Left cardiac atrium (tissue), 4 donors: ENCODE measurements at places on chromosomes 1 and 21. TPM values are rescaled to one million over a fixed set of nuclear protein-coding genes. Genes with fewer than 3 reads are reported as not detected.

GNAT2 gene
- not detected for total RNA-seq

LRRC71 gene
- total RNA-seq: not detected

DNA sequence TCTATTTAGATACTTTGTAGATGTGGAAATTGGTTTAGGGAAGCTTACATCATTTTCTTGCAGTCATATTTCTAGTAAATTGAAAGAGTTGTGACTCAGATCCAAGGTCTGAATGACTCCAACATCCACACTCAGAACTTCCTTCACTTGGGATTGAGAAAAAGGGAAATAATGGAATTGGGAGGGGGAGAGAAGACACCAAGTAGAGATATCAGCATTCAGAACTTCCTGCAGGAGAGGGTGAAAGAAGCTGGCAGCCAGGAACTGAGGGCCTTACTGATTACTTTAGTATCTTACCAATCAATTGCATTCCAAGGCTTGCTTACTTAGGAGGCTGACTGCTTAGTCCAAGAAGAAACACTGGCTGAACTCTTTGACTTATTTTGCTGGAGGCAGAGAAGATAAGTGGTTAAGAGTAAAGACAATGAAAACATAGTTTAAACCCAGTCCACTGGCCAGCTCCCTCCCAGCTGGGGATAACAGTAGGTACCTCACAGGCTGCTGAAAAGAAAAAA, 21.7 kb downstream of the APP start:
- DNase-seq: no peak

- DNase-seq: no peak
Observed at GRCh38 chr1:200053646-200054045, 26.1 kb downstream of the NR5A2 start.

DNA sequence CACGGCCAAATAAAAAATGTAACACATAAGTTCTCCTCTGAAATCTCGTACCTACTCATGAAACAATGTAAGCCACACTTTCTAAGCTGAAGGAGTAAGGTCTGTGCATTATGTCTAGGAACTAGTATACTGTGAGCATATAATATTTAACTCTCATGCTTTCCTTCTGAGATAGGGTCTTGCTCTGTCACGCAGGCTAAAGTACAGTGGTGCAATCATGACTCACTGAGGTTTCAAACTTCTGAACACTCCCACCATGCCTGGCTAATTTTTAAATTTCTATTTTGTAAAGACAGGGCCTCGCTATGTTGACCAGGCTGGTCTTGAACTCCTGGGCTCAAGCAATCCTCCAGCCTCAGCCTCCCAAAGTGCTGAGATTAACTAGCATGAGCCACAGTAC, 71.3 kb downstream of the AHCTF1 start:
- no peak for DNase-seq

CASQ1 gene
- total RNA-seq: 21.8 TPM

- no peak for DNase-seq
Observed at GRCh38 chr1:94309829-94310569, 72.6 kb upstream of the ARHGAP29 start.

- DNase-seq: peak; percentile 39
Observed at GRCh38 chr1:9651565-9652378, at the start of gene PIK3CD. TSS of gene PIK3CD (plus strand) at chr1:9651731. CDS start at chr1:9710456, 58,725 bp downstream.

GRCh38 chr1:5157175-5157574, 502.8 kb downstream of the AJAP1 start:
- DNase-seq: no peak

DNA sequence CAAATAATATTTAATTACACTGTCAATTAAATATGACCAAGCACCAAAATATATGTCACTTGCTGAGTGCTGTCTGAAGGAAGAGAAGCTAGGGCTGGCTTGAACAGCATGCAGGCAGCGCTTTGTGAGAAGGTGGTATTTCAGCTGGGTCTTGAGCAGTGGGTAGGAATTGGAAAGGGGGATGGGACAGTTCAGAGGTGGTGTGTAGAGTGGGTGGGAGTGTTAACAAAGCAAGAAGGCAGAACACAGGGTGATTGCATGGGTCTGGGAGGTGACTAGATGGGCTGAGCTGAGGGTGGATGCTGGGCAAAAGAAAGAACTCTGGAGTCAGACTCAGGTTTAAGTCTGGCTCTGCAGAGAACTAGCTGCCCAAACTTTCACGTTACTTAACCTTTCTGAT, 14.3 kb upstream of the ETV3 start:
- DNase-seq: no peak

DNA sequence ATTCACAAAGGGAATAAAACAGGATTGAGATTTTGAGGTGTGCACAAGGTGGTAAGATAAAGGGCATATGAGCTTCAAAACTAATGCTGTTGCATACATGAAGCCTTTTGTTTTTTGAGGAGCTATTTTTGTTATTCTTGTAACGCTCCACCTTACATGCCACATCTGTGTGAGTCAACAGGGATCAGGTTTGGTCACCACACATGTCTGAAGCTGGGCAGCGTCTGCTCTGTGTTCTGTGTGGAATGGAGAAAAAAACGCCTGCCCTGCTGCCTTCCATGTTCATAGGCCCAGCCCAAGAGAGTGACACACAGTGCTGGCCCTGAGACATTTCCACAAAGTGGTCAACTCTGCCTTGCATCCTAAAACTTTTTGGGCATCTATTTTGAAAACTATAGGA, 67.7 kb downstream of the MPZL1 start:
- DNase-seq: no peak

GRCh38 chr21:16427587-16428087, 697.9 kb downstream of the USP25 start:
- DNase-seq: no peak

GRCh38 chr1:15245593-15246360, 1.2 kb upstream of the FHAD1 start:
- no peak for DNase-seq

ZNF644 gene
- 41.3 TPM for total RNA-seq

DNA sequence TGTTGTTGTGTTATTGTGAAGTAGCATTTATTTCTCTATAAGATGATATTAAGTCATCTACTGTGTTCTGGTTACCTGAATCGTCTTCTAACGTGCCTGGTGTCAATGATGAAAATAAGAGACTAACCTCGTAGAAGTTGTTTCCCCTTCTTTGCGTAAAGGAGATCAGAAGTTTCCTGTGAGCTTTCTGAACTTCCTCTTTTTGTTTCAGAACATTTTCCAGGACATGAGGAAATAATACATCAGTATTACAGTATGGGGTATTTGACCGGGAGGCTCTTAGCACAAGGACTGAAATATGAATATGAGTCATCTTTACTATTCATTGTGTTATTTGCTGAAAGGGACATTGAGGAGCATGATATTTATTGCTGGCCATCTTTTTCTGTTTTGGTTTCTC, 1.3 kb downstream of the ST6GALNAC3 start:
- no peak for DNase-seq

RXFP4 gene
- not detected for total RNA-seq

- DNase-seq: no peak
Observed at GRCh38 chr1:158101927-158102326, 78.8 kb upstream of the CD1D start.

GRCh38 chr21:39756285-39756684, 11.3 kb downstream of the IGSF5 start:
- DNase-seq: no peak

GRCh38 chr1:14842891-14843290, 244.4 kb downstream of the KAZN start:
- no peak for DNase-seq

- DNase-seq: no peak
Observed at GRCh38 chr21:33211732-33212131, 18.0 kb upstream of the IFNAR2 start.

GRCh38 chr1:16367258-16367967, 371 bp downstream of the SZRD1 start:
- DNase-seq: peak; percentile 91

DNA sequence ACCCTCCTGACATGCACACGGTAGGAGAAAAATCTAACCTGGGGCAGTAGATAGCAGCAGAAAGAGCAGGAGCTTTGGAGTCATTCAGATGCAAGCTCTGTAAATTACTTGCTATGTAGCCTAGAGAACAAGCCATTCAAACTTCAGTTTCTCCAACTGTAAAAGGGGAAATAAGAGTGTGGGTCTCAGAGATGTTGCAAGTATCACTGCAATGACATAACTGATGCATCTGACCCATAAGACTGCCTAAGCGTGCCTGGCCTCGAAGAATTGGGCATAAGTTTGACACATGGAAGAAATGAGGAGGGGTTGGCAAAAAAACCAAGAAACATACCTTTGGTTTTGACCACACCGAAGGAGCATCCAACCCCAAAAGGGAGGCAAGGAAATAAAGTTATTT, 5.2 kb downstream of the AK2 start:
- DNase-seq: no peak

- DNase-seq: no peak
Observed at GRCh38 chr1:52641307-52641706, 8.3 kb downstream of the SHISAL2A start.

TDRD10 gene
- total RNA-seq: 3.4 TPM

DNA sequence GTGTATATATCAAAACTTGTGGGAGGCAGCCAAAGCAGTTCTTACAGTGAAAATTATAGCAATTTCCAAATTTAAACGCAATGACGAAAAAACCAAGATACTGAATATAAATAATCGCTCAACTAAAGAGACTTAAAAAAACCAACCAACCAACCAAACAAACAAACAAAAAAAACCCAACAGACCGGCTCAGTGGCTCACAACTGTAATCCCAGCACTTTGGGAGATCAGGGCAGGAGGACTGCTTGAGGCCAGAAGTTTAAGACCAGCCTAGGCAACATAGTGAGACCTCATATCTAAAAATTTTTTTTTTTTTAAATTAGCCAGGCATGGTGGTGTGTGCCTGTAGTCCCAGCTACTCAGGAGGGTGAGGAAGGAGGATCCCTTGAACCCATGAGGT, 23.4 kb downstream of the RPL5 start:
- DNase-seq: no peak

- DNase-seq: no peak
Observed at GRCh38 chr1:50976111-50976889, 6.3 kb downstream of the CDKN2C start.

DNA sequence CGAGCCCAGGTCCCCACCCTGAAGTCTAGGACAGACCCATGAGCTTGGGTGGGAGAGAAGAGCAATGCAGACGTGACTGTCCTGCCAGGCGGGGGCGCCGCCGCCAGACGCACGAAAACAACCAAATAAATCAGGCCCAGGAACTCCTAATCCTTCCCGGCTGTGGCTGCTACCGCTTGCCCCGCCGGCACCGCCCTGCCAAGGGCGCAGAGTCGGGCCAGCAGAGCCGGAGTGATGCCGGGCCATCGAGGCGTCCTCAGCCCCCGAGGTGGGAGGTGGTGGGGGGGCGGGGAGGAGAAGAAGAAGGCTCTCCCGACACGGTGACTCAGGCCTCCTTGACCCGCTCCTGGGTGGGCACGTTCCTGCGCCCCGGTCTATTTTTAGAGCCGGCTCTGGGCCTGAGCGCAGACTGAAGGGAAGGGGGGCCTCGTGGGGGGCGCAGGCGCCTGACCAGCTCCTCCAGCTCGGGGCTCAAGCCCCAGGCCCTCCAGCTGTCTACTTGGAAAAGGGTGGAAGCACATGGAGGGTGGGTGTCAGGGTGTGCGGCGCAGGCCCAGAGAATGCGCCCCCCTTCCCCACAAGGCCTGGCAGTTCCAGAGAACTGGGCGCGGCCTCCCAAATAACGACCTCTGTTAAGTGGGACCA, 10.7 kb upstream of the COL16A1 start:
- peak; percentile 82 for DNase-seq

- DNase-seq: peak; percentile 20
Observed at GRCh38 chr21:46121286-46122221, 23.6 kb downstream of the COL6A2 start.

- DNase-seq: no peak
Observed at GRCh38 chr1:14652840-14653239, 54.4 kb downstream of the KAZN start.

PPIAL4G gene
- total RNA-seq: not detected

GRCh38 chr1:165927169-165927568, 99.8 kb downstream of the UCK2 start:
- no peak for DNase-seq

DNA sequence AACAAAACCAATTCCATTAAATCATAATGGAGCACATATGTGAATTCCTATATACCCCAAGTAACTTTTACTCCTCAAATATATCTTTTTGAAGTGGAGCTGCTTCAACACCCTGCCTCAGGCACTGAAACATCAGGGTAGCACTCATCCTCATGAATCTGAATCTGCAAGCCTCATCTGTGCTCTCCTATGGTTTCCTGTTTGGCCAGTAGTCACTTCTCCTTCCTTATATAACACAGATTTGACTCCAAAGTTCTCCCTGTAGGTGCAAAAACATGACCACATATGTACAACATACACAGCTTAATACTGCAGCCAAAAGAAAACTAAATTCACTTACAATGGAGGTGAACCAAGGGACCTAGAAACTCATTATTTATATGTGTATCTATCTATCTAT, 7.2 kb downstream of the TRIT1 start:
- no peak for DNase-seq

CR1L gene
- not detected for total RNA-seq

GRCh38 chr1:51347398-51348146, 17.2 kb upstream of the TTC39A start:
- no peak for DNase-seq

CXADR gene
- total RNA-seq: 14.5 TPM

- no peak for DNase-seq
Observed at GRCh38 chr1:207342332-207342731, 20.9 kb downstream of the CD55 start.

GRCh38 chr1:185679220-185679619, 55.0 kb upstream of the HMCN1 start:
- DNase-seq: no peak

- DNase-seq: peak; percentile 47
Observed at GRCh38 chr1:18160290-18160942, 52.8 kb downstream of the IGSF21 start.
